Astrocyte (in vitro differentiated cells and primary cell): ENCODE measurements at places on chromosomes 3 and 15.

DNA sequence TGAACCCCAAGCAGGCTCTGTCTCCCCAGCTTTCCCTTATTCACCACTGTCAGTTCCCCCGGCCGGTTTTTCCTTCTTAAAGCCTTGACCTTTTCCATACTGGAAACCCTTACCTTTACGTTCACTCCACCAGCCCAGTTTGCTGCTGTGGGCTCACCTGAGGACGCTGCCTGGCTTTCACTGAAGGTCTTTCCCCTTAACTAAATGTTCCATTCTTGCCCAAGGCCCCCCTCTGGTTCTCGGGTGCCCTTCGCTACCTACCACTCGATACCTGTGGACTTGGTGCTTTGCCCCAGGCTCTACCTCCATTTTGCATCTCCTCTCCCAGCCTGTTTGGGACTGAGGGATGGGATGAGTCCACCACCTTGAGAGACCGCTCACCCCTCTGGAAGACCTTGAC is 851 bp downstream of the AP2M1 start:
- peaks cover 57% of the 10 kb centered on the region for H3K4me1 ChIP-seq
- no peaks in the 10 kb centered on the region for H3K27me3 ChIP-seq
- H3K36me3 ChIP-seq, result peaks cover 36% of the 10 kb centered on the region
- H3K4me3 ChIP-seq, result peak overlapping the region; percentile 76

GRCh38 chr3:12588039-12589009 is 31.4 kb downstream of the MKRN2 start:
- DNase-seq, result peak; percentile 31
- no peak overlapping the region for H3K4me3 ChIP-seq
- peaks cover 10% of the 10 kb centered on the region for H3K4me1 ChIP-seq
- no peaks in the 10 kb centered on the region for H3K27me3 ChIP-seq
- H3K27ac ChIP-seq, result no peak overlapping the region

DNA sequence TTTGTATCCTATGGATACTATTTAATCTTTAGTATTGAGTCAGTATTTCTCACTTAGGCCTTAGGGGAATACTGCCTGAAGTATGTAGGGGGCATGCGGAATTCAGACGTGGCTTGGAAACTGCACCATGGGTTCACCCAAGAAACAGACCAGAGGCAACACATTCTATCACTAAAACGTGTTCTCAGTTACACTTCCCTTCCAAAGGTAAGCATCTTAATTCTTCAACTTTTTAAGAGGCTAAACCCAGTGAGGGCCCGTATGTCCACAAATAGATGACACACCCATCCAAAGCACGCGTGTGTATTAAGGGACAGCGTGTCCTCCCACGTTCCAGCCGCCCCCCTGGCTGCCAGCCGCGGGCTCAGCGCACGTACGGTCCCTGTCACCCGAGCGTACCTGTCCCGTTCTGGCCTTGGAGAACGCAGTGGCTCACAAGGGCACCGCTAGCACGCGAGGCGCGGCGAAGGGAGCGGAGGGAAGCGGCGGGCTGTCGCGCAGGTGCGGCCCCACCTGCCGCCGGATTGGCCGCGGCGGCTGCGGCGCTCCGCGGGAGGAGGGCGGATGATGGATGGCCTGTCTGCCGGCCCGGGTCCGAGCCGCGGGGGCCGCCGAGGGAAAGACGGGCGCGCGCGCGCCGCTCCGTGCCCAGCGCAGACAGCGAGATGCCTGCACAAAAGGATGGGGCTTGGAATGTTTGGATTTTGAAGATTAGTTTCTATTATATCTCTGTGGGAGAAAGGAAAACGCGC is 1003.9 kb upstream of the NR2F2 start:
- no peak for DNase-seq
- H3K27me3 ChIP-seq, result no peaks in the 10 kb centered on the region
- no peaks in the 10 kb centered on the region for H3K36me3 ChIP-seq

GRCh38 chr15:95864467-95864886 is 466.0 kb upstream of the NR2F2 start:
- no peaks in the 10 kb centered on the region for H3K27me3 ChIP-seq
- H3K4me3 ChIP-seq, result no peak overlapping the region
- H3K36me3 ChIP-seq, result no peaks in the 10 kb centered on the region
- no peaks in the 10 kb centered on the region for H3K4me1 ChIP-seq
- no peak overlapping the region for H3K27ac ChIP-seq

DNA sequence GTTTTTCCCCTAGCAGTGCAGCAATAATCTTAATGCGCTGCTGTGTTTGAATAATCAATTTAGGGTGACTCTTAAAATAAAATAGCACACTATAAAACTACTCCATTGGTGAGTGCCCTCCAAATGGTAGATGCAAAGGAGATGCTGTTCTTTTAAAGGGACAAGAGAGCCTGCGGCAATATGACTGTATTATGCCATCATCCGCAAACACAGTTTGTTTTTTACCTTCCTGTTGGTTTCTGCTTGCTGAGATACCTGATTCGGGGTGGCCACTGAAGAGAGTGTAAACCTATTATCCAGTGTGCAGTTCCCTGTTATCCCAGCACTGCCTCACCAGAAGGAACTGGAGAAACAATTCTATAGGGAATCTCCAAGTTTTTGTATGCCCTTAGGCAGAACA is 523.1 kb upstream of the TGFBR2 start:
- H3K36me3 ChIP-seq, result no peaks in the 10 kb centered on the region
- no peak for DNase-seq
- no peak overlapping the region for H3K4me3 ChIP-seq
